ENCODE measurements at places on chromosomes 4 and X.
A peak's percentile ranks its signal among the peaks of the same experiment; 100 is the strongest.

DNA sequence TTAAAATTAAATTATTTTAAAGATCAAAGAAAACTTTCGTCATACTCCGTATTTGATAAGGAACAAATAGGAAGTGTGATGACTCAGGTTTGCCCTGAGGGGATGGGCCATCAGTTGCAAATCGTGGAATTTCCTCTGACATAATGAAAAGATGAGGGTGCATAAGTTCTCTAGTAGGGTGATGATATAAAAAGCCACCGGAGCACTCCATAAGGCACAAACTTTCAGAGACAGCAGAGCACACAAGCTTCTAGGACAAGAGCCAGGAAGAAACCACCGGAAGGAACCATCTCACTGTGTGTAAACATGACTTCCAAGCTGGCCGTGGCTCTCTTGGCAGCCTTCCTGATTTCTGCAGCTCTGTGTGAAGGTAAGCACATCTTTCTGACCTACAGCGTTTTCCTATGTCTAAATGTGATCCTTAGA, at the start of gene CXCL8:
CXCL8 (plus strand) TSS at position 217 of the 426 bp plus-strand sequence; CDS start at position 307, 90 bp downstream.
- DNase-seq, result peak; percentile 95

DNA sequence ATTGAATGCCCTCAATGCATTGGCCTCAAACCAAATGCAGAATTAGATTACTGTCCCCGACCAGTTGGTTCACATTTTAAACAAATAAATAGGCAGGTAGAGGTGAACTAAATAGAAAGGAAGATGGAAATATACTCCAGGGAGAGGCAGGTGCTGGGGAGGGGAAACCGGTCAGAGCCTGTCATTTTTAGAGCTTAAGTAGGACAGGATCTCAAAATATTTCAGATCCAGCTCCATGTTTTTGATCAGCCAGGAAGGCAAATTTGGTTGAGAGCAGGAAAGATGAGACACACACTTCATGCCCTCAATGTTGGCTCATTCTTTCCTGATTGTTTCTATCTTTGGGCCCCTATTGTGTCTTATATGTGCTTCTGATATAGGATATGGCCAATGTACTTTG, 206.7 kb downstream of the SHROOM3 start:
- DNase-seq, result no peak

- no peak for DNase-seq
Observed at GRCh38 chrX:153897899-153898298, 6.6 kb upstream of the AVPR2 start.

DNA sequence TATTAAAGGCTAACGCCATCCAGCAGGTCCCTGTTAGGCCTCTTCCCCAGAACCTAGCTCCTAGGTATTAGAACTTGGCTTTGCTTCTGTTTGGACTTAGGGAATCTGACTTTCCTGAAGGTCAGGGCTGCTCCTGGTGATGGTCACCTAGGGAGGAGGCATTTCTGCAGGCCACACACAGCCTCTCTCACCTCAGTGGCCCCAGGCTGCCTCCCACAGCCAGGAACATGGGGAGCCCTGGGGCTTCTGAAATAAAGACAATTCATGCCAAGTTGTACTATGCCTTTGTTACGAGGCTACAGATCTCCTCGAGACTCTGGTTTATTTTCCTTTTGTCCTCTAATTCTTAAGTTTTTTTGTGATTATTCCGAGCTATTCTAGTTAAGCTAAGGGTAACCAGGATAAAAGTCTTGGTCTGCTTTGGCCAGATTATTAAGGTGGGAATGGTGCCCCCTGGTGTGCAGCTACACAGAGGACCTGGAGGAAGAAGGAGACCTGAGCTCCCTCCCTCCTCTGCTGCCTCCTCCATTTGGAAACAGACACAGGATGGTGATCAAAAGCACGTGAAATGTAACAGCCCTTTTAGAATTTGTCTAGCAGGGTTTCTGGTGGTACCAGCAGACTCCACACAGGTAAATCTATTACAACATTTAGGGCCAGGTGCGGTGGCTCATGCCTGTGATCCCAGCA, 131.0 kb downstream of the DCLK2 start:
- DNase-seq, result peak; percentile 60

DNA sequence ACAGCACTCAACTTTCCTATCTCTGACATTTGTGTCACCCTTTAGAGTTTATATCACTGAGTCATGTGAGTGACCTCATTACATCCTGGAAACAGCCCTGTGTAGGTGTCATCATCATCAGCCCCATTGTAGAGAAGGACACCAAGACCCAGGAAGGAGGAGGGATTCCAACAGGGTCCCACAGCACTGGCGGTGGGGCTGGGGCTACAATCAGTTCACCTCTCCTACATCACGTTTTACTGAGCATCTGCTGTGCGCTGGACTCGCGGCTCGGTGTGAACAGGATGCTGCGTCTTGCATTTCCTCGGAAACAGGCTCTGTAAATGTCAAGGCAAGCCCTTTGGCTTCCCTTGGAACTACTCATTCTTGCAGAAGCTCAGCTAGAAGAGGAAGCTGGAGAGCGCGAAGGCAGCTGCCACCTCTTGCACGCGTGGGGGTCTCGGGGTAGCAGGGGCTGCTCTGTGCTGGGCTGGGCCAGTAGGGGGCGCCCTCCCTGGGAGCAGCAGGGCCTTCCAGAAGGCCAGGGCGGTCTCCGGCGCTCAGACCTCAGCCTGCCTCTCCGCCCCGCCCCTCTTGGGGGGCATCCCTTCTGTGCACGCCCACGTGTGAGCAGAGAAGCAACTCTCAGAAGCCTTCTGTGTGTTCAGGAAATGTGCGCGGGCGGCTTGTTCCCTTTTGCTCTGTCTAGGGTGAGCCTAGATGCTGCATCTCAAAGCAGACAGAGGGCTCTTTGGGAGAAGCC, 29.0 kb downstream of the REELD1 start:
- peak; percentile 78 for DNase-seq

GRCh38 chr4:180695851-180696250, 1547.4 kb upstream of the TENM3 start:
- no peak for DNase-seq

DNA sequence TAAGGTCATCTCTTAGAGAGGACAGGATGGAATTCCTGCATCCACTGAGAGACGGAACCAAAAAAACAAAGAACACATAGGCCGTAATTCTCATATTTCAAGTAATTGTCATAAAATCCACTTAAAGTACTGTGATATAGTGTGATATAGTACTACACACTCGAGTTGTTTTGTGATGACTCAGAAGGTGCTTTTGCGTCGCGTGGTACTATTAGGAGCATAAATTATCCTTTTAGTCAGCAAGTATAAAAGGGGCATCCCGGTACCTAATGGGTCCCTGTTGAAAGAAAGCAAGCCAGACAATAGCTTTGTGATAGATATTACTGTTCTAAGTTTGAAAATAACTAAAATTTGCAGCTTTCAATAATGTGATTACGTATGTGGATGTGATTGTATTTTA, 55.3 kb downstream of the GPR143 start:
- DNase-seq, result no peak

- no peak for DNase-seq
Observed at GRCh38 chr4:7462509-7462971, 27.8 kb upstream of the PSAPL1 start.

DNA sequence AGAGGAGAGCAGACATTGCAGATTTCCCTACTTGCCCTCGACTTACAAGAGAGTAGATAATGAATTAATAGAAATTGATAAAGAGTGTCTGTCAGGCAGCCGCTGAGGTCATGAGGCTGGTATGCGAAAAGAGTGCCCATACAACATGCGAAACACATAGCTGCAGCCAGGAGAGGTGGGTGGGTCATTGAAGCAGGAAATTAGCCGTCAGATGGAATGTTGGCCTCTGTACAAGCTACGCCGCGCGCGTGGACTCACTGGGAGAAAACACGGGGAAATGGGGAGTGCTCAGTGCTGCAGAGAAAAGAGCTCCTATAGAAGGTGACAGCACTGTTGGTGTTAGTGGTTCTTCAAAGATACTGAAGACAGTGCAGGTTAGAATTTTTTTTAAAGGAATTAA, 125.1 kb downstream of the RAPGEF2 start:
- DNase-seq, result no peak

DNA sequence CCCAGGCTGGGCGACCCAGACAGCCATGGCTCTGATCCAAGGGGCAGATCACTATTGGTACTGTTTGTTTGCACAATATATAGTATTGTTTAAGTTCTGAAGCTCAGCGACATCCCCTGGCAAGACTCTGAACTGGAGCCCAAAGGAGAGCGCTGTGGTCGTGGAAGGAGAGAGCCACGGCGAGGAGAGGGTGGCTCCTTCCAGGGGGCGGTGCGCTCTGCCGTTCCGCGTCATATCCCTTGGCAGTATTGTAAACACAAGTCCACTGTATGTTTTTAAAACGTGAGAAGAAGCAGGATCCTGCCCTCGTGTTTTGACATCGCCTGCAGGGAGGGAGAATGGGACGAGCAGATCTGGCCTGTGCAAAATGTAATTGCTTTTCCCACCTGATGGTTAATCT, 185.5 kb downstream of the RAB28 start:
- no peak for DNase-seq

- no peak for DNase-seq
Observed at GRCh38 chrX:11053351-11053750, 57.8 kb upstream of the HCCS start.

GRCh38 chr4:80307183-80307735, 28.3 kb upstream of the CFAP299 start:
- no peak for DNase-seq

DNA sequence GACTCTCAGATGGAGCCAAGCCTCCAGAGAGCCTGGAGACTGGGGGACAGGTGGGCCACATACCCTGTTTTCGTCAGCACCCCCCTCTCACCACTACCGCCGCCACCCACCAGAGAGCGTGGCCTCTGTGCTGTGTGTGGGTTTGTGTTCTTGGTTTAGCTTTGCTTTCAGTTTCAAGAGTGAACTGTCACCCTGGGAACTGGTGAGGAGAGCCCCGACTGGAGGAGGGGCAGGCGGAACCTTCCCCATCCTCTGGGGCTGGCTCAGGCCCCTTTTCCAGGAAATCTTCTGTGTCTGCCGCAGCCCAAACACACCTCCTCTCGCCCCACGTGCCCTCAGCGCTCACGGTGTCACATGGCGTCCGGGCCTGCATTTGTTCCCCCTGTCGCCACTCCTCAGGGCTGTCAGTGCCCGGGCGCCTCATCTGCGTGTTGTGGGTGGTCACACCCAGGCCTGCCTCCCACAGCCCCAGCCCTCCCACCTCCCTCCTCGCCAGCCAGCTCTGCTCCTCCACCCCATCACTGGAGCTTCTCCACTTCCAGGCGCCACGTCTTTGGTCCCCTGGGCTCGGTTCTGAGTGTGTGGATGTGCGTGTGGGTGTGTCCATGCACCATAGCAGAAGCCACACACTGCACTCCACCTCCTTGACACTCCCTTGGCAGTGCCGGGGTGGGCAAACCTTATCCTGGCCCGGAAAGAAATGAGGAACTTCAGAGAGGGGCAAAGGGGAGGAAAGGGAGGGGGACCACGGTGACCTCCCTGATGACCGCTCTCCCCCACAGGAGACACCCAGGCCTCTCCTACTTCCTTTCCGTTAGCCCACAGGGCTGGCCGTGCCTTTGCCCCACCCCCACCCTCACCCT, 27.8 kb downstream of the ELF4 start:
- DNase-seq, result peak; percentile 85

DNA sequence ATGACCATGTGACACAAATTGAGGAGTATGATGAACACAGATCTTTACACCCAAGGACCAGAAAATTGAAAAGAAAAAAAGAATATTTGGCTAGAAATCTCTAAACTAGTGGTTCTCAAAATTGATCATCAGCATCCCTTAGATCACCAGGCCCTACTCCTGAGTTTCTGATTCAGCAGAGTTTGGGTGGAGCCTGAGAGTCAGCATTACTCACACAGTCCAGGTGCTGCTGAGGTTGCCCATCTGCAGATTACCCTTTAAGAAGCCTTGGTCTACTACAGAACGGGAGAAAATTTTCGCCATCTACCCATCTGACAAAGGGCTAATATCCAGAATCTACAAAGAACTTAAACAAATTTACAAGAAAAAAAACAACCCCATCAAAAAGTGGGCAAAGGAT, 182.8 kb downstream of the MOSPD2 start:
- DNase-seq, result no peak

- no peak for DNase-seq
Observed at GRCh38 chr4:93212250-93212649, 616.3 kb upstream of the ATOH1 start.

DNA sequence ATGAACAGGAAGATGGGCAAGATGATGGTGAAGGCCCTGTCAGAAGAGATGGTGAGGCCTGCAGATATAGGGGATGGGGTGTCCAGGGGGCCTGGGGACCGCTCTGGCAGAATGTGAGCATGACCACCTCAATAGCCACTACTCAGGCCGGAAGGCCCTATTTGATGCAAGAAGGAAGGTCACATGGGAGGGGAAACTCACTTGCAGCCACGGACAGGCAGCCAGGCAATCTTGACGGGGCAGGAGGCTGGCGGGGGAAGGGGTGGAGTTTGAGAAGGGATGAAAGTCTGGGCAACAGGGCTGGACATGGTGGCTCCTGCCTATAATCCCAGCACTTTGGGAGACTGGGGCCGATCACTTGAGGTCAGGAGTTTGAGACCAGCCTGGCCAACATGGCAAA, 8.8 kb downstream of the SASH3 start:
- DNase-seq, result no peak

DNA sequence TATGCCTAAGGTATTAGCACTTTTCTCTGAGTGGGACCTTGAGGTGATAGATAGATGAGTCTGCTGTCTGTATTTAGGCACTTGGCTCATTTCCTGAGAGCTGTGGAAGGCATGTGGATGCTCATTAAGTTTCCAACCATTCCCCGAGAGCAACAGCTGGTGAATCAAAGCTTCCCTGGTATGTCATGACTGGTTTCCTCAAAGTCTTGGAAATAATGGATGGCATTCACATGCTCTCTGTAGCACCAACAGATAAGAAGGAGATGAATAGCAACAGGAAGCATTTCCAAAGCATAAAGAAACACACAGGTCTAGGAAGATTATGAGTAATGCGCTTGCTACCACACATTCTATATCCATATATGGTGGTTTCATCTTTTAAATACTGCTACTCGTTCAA, 118.3 kb upstream of the ETNPPL start:
- no peak for DNase-seq
